ENCODE measurements at places on chromosomes 2 and 18.

GRCh38 chr2:37324536-37324785 lies 172 bp downstream of the PRKD3 start:
- DNase-seq: peak; percentile 60

GRCh38 chr2:67048314-67048713 lies 348.8 kb upstream of the ETAA1 start:
- DNase-seq: no peak

DNA sequence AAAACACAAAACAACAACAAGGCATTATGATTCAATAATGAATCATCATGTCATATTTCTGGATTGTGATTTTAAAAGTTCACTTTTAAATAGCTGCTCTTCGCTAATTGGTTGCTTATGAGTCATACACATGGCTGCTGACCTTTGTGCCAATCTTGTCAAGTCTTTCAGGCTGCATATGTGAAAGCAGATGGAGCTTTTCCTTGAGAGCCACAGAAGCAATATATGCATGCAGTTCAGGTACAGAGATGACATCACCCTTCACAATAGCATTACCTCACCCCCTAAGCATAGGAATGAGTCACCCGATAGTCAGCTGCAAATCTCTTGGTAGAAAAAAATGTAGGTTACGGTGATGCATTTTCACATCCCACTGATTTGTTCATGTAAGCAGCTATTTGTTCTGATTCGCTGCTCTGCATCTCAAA lies 27.2 kb downstream of the EIF2AK3 start:
- DNase-seq: peak; percentile 53

- no peak for DNase-seq
Observed at GRCh38 chr2:101002562-101003277, 631 bp downstream of the RPL31 start.

DNA sequence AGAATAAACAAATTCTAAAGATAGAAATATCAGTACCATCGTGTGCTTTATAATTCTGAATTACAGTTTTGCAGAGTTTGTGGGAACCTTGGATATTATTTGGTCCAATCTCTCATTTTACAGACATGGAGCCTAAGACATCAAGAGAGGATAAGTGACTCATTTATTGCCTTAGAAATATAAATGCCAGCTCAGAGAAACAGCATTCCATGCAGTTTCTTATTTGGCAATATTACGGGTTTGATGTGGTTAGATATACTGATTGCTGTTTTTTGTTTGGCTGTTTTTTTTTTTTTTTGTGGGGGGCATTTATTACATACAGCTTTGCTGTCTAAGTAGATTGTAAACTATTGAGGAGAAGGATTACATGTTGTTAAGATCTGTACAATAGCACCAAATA lies 1241.1 kb upstream of the LRRTM1 start:
- no peak for DNase-seq

DNA sequence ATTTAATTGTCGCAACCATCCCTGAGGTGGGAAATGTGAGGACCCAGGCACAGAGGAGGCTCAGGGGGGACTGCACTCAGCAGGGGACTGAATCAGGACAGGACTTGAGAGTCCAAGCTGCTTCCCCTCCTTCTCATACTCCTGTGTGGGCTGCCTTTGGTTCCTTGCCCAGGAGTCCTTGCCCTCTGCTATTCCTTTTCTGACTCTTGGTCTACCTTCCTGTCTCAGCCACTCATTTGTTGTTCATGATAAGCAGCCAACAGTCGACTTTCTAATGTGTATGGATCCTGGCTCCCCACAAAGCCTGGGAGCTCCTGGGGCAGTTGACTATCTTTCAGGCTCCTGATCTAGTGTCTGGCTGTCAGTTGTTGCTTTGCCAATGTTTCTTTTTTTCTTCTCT lies 28.3 kb downstream of the GATA6 start:
- DNase-seq: no peak
